ENCODE measurements at places on chromosomes 1 and 21.
A peak's percentile ranks its signal among the peaks of the same experiment; 100 is the strongest.

- DNase-seq: no peak
Measured at GRCh38 chr1:65237503-65237902, 71.8 kb upstream of the DNAJC6 start.

DNA sequence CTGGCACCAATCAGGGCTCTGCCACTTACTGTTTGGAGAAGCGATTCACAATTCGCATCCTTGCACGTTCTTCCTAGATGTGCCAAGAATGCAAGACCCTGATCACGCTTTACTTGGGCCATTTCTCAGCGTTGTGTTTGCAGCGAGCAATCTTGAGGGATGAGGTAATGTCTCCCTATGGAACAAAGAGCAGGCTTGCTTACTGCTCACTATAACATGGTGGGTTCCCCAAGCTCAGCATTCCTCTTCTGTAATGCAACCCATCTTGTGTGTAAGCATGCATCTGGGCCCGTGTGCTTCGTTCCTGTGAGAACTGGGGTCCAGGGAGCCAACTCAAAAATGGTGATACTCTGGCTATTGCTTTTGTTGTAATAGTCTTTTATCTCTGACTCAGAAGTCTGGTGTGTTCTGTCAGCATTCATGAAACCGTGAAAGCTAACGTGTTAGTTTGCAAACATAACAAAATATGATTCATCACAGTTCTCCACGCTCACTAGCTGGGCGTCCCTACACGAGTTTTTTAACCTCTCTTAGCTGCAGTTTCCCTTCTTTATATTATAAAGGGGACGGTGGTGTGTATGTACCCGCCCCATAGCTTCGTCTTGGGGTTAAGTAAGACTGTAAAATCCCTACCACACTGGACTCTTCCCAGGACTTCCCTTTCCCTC lies 33.3 kb downstream of the DNTTIP2 start:
- DNase-seq: no peak

DNA sequence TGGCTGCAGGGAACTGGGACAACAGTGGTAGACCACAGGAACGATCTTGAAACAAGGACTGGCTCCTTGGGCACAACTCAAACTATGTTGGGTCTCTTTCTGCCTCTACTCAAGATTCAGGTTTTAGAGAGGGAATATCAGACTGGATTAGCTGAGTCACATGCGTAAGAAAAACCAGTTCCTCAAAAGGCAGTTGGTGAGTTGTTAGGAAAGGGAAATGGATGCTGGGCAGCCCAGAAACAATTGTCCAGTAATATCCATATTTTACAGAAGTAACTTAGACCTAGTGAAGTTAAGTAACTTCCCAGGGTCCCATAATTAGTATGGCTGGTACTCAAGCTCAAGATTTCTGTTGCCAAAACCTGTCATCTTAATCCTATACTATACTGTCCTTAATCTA lies 27.0 kb upstream of the TMEM39B start:
- DNase-seq: no peak

GRCh38 chr1:31679676-31680230 lies 24.1 kb downstream of the COL16A1 start:
- no peak for DNase-seq

- DNase-seq: no peak
Measured at GRCh38 chr1:219534991-219535390, 77.9 kb downstream of the ZC3H11B start.

DNA sequence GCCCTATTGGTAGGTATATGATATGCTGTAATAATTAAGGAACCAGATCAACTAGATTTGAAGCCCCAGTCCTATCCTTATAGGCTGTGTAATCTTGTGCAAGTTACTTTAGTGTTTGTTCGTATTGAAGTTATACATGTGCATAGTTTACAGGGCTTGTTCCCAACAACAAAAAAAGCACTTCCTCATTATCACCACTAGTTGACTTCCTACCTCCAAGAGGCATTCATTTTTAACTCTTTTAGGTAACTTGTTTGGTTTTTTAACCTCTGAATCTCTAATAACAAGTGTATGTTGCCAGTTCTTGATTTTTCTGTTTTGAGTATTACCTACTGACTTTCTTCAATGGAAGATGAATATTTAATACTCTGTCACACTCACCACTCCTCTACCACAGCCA lies 71.9 kb downstream of the ST3GAL3 start:
- DNase-seq: no peak

- no peak for DNase-seq
Measured at GRCh38 chr1:228284148-228284495, 76.3 kb downstream of the OBSCN start.

GRCh38 chr1:91572044-91572443 lies 71.4 kb downstream of the CDC7 start:
- no peak for DNase-seq

DNA sequence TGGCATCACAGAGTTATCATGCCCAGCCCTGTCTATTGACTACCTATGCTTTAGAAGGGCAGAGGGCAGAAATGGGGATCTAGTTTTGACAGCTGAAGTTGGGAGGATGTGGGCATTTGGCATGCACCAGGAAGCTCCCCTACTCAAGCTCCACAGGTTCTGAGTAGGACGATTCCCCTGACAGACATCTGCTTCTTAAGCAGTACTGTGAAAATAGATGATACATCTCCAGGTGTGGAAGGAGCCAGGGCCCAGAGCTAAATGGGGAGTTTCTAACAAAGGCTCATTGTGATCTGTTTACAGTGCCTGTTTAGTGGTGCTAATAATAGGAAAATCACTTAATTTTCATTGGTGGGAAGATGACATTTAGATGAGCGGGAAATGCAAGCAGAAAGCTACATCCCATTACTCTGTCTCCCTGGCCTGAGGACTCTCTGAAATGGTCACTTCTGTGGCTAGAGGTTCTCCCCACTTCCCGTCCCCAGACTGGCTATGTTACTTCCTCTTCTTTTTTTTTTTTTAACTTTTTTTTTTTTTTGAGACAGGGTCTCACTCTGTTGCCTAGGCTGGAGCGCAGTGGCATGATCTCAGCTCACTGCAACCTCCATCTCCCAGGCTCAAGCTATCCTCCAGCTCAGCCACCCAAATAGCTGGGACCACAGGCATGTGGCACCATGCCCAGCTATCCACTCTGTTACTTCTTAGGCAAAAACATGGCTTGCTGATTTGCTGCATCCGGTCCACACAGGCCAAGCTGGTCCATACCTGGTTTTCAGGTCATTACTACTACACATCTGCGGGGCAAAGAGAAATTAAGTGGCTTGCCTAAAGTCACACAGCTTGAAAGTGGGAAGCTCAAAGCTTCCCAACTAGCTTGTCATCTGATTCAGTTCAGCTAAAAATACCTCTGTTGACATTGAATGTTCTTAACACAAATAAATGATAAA lies 23.2 kb upstream of the CNIH3 start:
- no peak for DNase-seq

DNA sequence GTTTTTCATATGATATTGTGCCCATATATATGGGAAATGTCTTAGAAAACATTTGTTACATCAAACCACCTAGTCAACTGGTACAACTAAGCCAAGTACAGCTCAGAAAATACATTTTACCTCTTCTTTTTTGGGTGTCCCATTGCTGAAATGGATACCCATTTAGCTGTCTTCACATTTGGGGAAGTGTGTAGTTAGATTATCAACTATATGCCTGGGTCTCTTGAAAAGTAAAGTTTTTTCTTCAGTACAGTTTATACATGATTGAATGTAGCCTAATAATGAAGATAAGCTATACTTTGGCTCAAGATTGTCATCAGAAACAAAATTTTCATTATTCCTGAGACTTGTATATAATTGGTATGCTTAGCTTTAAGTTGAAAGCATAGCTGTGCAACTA lies 2.0 kb downstream of the AGO3 start:
- no peak for DNase-seq

DNA sequence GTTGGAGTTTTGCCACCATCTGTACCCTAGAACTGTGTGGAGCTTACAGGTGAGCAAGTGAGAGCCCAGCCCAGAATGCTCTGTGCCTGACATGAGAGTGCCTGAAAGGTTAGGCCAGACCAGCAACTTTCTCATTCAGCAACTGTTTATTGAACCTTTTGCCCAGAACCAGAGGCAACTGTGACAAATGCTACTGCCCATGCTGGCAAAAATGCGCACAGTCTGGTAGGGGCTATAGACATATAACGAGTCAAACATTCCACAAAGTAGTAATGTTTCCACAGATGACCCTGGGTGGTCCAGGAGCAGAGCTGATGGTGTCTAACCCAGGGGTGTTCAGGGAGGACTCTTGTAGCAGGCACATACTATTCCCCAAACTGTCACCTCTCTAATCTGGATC lies 56.0 kb upstream of the GCLM start:
- no peak for DNase-seq

DNA sequence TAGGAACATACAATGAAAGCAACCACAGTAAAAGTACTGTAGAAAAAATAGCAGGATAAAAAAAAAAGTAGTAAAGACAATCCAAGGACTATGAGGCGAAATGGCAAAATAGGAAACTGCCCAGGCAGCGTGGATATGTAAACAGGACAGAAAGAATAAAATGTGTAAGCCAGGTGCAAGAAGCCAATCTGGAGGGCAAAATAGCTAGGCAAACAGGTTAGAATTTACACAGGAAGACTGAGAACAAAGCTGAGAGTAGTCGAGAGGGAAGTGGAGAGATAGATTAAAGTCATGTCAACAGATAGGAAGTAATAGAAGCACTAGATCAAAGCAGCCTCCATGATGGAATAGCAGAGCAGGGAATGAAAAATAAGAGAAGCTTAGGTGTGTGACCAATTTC lies 124.2 kb upstream of the B3GALT2 start:
- no peak for DNase-seq

- DNase-seq: no peak
Measured at GRCh38 chr1:56446531-56447098, 132.7 kb downstream of the PLPP3 start.

GRCh38 chr1:10502206-10502605 lies 27.5 kb downstream of the PEX14 start:
- no peak for DNase-seq

DNA sequence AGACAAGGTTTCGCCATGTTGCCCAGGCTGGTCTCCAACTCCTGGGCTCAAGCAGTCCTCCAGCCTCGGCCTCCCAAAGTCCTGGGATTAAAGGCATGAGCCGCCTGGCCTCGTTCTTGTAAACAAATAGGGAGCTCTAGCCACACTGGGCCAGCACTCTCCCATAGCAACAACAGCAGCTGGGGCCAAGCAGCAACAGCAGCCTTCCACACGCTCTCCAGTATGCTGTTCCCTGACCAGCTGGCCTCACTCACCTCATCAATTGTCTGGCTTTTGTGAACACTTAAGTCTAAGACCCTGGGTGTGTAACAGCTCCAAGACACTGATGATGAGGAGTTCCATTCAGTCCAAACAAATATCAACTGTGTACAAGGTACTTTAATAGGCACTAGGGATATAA lies 16.9 kb upstream of the GLIS1 start:
- no peak for DNase-seq

GRCh38 chr1:119160409-119160808 lies 20.0 kb upstream of the WARS2 start:
- no peak for DNase-seq

DNA sequence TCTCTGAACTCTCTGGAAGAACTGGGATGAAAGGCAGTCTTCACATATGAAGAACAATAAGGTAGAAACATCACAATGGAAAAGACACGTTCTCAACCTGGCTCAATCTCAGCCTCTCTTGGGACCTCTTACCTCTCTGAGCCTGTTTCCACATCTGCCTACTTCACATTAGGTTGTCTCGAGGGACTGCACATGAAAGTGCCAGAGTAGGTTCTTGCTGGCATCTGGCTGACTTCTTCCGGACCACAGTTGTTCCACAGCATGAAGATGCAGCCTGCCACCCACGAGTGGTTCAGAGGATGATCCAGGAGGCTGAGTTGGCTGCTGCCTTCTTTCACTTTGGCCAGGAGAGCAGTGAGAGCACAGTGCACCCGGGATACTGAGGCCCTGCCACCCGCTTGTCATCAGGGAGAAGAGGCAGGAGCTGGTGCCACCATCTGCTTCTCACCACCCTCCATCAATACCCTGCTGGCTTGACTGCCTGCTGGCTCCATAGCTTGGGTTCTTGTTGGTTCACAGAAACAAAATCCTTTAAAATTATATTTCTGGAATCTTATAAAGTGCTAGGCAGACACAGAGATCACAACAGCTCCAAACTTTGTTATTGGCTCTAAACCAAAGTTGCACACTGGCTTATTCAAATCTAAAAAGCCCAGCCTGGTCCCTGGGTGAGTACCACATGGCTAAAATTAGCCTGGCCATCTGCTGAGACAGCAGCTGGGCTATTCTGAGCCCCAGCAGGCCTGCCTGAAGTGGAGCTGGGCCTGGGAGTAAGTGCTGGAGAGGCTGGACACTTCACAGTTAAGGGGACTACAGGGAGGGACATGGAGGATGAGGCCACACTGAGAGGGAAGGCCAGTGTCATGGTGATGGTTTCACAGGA lies 46.9 kb upstream of the LIN9 start:
- peak; percentile 75 for DNase-seq

DNA sequence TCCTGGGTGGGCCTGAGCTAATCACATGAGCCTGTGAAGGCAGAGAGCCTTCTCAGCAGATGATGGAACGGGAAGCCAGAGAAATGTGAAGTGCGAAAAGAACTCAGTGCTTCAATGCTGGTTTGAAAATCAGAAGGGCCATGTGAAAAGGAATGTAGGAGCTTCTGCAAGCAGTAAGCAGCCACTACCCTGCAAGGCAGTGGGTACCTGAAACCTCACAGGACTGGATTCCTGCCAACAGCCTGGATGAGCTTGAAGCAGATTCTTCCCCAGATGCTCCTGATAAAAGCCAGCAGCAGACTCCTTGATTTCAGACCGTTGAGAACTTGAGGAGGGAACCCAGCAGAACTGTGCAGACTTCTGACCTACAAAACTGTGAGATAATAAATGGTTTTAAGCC lies 158.6 kb downstream of the SYT2 start:
- DNase-seq: no peak

DNA sequence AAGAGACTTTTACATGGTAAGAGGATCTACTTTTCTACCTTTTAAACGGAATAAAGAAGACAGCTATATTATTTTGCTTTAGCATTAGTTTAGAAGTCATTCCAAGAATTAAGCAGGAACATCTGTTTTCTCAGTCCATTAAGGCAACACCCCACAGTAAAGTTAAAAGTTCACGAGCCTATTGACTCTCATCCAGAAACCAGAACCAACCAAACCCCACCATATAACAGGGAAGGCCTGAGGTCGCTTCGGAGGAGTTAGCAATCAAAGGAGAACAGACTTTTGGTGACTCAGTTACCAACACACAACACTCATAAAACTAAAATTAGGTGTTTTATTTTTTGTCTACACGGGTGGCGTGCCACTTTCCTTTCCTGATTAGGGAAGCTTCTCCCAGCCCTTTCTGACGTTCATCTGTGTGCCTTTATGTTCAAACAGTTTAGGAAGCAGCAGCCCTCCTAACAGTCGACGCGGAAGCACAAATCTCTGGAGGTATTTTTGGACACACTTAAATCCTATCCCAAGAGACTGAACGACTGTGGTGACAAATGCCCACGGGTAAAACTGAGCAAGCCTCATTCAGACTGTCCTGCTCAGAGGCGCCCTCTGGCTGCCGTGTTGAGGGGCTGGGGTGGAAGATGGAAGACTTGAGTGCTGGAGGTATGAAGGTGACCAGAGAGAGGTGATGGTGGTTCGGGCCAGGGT lies 8.6 kb upstream of the PLA2G2C start:
- no peak for DNase-seq

- DNase-seq: no peak
Measured at GRCh38 chr1:39346872-39347271, 142.4 kb downstream of the MACF1 start.
